Foreskin keratinocyte (primary cell): ENCODE measurements at places on chromosomes 2 and 18. TPM values are rescaled to one million over a fixed set of nuclear protein-coding genes. Genes with fewer than 3 reads are reported as not detected.

FABP1 gene
- total RNA-seq, result not detected in 2 replicates

C2orf66 gene
- 0.14 TPM in 2 replicates for total RNA-seq

PRSS56 gene
- not detected in 2 replicates for total RNA-seq

GRCh38 chr18:63550068-63550467 is 7.9 kb downstream of the SERPINB12 start:
- peak; percentile 14 for DNase-seq

GRCh38 chr18:23300231-23300805 is 152.8 kb upstream of the RIOK3 start:
- DNase-seq, result no peak

DNA sequence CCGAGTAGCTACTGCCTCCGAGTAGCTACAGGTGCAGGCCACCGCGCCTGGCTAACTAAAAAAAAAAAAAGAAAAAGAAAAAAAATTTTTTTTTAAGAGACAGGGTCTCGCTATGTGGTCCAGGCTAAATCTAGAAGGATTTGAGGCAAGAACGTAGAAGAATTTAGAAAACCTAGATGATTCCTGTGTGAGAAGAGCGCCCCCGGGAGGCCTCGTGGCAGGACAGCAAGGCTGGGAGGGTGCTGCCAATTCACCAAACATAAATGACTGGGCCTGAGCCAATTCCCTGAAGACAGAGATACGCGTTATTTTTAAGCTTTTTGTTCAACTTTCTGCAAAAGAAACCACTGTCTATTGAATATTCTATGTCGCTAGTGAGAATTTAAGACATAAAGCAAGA is 90.1 kb upstream of the TGFA start:
- no peak for DNase-seq

DNA sequence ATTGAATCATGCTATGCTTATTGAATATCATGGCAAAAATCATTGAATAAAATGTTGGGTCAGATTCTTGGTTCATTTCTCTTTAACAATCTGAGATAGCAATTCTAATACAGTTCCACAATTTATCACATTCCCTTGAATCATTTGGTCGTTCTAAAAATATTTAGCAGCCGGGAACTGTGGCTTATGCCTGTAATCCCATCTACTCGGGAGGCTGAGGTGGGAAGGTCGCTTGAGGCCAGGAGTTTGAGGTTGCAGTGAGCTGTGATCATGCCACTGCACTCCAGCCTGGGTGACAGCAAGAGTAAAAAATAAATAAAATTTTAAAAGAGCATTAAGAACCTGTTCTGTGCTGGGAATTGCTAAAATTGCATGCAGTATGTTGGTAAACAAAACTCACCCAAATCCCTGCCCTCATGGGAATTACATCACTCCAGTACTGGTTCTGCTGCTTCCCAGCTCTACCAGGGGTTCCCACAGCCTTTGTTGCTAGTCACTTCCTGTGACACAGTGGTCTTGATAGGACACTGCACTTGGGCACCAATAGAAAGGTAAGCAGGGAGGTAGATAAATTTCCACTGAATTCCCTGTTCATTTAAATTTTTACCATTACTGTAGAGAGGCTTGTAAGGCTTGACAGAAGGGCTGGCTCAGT is 200.4 kb downstream of the CTNNA2 start:
- no peak for DNase-seq

DNA sequence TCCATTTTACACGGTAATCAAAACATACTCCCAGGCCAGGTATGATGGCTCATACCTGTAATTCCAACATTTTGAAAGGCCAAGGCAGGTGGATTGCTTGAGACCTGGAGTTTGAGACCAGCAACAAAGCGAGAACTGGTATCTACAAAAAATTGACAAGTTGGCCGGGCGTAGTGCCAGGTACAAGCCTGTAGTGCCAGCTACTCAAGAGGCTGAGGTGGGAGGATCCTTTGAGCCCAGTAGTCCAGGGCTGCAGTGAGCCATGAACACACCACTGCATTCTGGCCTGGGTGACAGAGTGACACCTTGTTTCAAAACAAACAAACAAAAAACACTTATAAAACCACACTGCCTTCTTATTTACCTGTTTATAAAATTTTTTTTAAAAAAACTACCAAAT is 80.8 kb downstream of the GAREM1 start:
- DNase-seq, result no peak
